AG09309 (cell line): ENCODE measurements at places on chromosomes 2 and 18.

DNA sequence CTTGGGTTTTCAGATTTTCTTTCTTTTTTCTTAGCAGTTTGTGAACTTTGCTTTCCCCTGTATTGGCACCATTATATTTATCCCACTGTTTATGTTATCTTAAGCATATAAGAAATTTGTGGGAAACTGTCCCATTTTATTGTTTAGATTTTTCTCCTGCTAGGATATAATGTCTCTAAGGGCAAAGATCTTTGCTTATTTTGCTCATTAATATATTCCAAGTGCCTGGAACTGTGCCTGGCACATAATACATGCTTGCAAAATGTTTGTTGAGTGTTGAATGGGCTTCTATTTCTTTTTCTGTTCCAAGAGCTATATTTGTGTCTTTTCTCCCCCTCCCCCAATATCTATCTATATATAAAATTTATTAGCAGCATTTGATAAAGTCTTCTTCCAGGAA, 5.4 kb downstream of the EPC2 start:
- DNase-seq, result no peak

DNA sequence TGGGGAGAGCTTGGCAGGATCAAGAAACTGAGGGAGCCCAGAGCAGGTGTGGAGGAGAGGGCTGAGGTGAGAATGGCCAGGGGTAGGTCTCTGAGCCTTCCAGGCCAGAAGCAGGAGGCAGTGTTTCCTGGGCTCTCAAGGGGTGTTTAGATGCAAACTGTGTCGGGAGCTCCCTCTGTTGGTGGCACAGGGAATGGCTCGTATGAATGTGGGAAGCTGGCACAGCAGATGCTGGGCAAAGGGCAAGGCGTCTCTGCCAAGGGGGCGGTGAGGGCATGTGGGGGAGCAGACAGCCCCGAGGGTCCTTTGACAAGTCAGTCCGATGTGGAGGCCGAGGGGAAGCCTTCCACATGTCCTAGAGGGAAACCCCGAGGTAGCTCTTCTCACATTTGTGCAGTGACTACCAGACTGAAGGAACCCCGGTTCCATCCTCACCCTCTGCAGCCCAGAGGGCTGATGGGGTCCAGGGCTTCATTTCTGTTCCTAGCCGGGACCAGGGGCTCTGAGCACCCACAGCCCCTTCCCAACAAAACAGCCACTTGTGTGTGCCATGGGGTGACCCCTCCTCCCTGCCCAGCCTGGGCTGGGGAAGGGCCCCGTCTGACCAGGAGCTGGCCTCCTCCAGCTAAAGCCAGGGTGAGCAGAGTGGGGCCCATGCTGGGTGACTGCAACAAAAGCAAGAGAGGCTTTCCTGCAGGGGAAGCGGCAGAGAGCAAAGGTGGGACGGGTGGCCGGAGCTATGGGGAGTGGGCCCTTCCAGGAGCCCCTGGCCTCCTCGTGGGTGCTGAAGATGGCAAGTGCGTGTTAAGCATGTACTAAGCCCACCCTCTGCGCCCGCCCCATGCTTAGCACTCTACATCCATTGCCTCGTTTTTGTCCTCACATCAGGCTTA, 103.4 kb downstream of the SEPTIN10 start:
- DNase-seq, result peak; percentile 34

DNA sequence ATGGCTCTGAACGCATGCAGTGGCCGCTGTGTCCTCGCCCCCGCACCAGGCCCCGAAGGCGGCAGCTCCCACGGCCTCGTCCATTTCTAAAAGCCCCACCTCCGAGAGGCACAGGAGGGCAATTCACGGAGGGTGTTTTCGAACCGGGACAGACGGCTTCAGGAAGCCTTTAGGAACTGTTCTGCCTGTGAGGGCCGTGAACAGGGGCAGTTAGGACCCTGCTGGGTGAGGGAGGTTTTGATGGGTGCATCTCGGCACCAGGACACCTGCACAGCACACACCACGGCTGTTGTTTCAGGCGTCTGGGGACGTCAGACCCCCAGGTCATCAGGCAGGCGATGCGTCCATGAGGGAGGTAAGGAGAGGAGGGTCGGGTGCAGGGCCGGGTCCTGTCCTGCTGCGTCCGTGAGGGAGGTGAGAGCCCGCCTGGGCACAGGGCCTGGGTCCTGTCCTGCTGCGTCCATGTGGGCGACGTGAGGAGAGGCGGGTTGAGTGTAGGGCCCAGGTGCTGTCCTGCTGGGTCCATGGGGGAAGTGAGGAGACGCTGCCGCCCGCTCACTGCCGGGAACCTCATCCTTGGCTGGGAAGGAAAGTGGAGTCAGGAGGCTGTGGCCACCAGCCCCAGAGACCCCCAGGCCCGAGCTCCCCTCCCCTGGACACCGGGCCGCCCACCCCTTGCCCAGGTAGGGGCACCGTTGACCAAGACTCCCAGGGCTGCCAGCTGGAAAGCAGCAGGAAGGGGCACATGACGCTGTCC, 25.5 kb upstream of the KCNG2 start:
- no peak for DNase-seq

DNA sequence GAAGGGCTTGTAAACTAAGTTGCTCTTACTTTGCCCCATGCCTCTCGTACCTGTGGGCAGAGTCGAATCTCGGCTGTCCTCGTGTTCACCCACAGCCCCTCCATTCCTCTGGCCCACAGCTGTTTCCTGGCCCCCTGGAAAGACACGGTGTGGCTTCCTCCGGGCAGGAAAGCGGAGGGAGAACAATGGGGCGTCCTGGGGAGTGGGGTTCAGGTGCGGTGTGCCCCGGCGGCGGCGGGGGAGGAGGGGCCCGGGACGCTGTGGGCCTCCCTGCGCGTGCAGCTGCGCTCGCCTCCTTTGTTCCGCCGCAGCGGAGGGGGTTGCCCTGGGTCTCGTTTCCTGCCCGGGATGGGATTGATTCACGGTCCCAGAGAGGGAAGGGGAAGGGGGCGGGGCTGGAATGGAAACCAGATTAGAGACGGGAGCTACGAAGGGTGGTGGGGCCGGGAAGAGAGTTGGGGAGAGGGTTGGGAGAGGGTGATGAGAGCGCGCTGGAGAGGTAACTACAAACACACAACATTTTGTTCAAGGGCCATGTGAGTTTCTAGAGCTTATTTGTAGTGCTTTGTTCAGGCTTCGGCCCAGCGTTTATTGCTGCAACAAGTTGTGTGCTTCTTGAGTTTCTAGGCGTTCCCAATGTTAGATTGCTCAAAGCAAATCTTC, 796 bp downstream of the MYO1B start:
- DNase-seq, result no peak

GRCh38 chr18:8212896-8213780, 396.1 kb upstream of the RAB12 start:
- DNase-seq, result peak; percentile 23

DNA sequence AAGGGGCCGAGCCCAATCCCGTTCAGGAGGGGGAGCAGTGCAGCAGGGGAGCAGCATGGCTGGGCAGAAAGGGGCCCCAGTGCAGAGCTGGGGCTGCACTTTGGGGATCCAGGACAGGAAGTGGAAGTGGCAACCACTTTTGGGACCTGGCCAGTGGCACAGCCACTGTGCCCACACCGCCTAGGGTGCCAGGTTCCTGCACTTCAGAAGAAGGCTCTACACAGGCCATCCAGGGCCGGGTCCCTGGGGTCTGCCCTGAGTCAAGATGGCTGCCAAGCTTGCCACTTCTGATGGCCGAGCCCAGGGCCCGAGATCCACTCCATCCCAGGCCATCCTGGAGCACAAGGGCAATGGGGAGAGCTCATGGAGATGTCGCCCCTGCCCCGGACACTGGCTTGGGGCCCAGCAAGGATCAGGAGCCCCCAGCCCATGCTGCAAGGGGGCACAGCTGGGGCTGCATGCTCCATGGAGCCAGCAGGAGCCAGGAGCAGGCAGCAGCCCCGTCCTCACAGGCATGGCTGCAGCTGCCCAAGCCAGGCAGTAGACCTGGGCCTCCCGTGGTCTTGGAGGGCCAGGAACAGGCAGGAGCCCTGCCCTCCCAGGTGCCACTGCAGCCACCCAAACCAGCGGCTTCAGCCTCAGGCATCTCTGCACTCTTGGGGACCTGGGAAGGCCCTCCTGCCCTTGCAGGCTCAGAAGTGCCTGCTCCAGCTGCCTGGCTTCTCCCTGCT, 35.0 kb upstream of the ID2 start:
- no peak for DNase-seq

DNA sequence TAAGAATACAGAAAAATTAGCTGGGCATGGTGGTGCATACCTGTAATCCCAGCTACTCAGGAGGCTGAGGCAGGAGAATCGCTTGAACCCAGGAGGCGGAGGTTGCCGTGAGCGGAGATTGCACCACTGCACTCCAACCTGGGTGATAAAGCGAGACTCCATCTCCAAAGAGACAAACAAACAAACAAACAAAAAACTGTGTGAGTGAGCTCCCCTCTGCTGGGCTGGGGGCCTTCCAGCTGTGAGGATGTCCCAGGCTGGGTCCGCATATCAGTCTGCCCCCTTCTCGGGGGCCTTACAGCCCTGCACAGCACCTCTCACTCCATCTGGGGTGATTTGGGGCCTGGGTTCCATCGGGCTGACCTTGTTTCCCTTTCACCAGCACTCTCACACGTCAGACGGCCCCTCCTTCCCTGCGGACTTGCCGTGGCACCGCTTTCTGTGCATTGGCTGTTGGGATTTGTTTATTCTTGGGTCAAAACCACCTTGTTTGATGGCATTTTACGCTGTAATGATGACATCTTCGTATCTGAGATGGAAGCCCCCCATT, 2.8 kb upstream of the KLHL30 start:
- no peak for DNase-seq

GRCh38 chr2:160372585-160372984, 121.0 kb downstream of the RBMS1 start:
- DNase-seq, result no peak

DNA sequence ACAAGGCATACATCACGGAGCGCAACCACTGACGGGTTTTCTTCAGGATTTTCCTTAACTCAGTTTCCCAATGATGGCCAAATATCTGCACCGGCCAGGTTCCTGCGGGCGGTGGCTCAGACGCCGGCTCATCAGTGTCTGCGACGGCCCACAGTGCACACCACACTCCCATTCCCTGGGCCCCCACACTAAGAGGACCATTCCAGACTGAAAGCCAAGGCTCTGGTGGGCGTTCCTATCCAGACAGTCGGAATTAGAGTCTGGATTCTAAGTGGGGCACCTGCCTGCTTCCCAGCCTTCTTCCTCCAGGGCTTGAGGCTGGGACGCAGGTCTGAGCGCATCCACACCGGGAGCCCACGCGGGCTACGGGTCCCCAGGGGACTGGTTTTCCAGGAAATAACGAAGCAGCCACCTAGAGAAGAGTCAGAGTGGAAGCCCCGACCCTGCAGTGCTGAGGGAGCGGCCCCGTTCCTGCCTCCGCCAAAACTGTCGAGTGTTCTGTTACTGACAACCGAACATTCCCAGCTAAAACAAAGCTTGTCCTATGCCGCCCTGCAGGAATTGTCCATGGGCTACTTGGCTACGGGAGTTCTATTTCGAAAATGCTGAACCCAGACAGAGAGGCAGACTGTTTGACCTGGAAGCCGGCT, 75.3 kb downstream of the TMEM18 start:
- no peak for DNase-seq

DNA sequence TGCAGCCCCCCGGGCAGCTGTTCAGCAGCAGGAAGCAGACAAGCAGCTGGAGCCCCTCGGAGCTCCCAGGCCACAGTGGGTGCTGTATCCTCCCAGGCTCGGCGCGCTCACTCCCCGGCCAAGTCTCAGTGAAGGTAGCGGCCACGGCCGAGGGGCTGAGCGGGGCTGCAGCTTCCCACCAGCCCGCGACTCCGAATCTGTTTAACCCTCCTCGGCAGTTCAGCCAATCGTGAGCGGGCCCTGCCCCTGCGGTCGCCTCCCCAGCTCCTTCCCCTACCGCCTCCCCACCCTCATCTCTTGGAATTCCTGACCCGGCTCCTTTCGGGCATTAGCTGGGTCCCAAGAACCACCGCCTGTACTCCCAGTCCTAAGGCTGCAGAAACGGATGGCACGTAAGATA, at the start of gene RESP18:
Gene RESP18, minus strand, starts transcription at position 203 of the 400 bp plus-strand sequence.
- no peak for DNase-seq
